NCI-H1092 (cell line): ENCODE measurements at places on chromosomes 12 and 14.
A peak's percentile ranks its signal among the peaks of the same experiment; 100 is the strongest.

DNA sequence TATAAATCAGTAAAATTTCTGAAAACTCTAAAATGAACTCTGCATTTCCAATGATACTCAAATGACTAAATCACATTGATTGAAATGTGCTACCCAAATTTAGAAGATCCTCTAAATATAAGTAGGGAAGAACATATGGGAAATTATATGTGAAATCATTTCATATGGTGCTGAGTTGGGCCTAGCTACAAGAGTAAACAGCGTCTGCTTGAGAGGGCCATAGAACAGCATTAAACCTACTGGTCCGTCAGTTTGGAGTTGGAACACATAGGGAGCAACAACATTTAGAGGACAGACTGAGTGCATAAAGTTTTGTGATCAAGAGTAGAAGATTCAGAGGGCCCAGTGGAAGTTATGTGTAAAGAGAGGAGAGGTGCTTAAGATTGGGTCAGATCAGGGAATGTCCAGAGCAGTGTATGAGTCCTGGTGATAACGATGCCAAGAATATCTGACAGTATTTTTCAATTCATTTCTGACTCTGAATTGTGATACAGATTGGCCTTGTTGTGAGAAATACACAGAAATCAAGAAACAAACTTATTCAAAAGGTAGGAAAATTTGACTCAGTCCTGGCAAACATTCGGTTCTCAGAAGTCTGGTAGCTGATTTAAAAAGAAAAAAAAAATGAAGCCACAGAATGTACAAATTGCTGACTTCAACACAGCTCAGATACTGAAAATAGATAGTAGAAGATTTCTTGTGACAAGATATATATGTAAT is 362.2 kb downstream of the CCDC91 start:
- DNase-seq: no peak

DNA sequence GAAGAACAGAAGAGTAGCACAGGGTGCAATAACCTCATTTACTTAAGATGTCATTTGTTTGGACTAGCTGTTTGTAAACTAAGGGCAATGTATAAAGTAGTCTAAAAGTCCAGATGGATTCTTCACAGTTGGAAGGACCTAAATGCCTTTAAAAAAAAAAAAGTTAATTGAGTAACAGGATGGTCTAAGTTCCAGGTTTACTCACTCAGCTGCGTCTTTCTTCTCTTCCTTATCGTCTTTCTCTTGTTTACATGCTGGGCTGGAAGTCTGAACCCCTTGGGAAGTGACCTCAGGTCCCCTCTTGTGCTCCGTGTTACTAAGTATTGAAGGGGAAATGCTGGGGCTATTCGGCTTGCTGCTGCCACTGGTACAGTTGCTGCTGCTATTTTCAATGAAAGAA is 82.5 kb downstream of the SH2B3 start:
- no peak for DNase-seq

- DNase-seq: no peak
Observed at GRCh38 chr14:73943083-73943482, 6.8 kb downstream of the FAM161B start.

DNA sequence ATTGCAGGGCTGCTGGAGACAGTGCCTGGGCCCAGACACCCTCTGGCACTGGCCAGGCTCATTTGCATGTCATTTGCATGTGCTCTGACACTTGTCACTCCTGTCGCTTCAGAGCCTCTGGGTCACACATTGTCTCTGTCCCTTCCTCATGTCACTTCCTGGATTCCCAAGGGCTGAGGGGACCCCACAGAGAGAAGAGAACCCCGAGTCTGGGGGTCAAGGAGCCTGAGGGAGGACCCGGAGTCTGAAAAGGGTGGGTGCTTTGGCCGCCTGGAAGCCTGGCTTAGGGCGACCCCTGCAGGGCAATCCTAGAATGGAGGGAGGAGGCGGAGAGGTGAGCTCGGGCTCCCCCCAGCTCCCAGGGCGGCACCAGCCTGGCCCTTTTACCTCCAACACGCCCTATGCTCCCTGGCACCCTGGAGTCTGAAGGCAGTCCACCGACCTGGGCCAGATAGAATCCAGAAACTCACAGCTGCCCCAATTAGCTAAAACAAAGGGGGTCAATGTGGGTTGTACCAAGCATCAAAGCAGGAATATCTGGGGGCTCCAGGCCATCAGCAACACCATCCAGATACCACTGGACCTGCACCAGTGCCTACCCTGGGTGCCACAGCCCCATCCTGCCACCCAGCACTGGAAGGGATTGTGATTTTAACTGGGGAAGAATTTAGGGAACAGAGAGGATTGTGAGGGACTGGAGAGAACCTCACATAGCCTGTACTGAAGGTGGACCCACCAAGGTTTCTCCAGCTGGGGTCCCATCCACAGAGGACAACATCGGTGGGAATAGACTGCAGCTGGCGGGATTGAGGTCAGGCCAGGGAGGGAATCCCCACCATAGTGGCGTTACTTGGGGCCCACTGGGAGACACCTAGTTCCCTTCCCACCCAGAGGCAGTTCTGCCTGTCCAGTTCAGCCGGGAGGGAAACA is 21.8 kb upstream of the KRT78 start:
- DNase-seq: peak; percentile 44

DNA sequence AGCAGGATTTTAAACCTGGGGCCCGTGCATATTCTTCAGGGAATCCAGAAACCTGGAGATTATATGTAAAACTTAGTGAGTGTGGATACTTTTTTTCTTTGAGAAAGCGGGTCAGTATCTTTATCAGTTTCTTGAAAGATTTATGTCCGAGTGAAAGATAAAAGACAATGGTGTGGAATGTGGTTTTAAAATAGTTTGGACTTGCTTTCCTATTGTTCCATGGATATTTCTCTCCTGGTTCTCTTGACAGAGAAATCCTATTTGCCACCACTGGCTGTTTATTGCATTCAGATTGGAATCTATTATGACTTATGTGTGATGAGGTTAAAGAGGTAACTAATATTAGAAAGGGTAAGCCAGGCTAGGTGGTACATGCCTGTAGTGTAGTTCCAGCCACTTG is 27.4 kb downstream of the KTN1 start:
- no peak for DNase-seq

DNA sequence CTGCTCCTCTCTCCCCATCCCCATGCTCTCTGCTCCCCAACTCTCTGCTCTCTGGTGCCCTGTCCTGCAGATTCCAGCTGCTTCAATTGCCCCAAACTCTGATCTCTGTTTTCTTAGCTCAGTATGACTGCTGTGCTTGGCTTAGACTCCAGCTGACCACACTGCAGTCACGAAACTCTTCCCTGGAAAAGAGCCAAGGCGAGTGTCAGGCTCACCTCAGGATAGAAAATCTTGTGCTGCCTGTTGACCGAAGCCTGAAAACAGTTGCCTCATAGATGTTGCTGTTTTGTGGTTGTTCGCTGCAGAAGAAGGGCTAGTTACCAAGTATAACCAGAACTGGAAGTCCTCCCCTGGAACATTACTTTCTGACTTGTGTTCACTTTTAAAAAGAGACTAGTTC is 6.7 kb upstream of the STON2 start:
- DNase-seq: no peak

DNA sequence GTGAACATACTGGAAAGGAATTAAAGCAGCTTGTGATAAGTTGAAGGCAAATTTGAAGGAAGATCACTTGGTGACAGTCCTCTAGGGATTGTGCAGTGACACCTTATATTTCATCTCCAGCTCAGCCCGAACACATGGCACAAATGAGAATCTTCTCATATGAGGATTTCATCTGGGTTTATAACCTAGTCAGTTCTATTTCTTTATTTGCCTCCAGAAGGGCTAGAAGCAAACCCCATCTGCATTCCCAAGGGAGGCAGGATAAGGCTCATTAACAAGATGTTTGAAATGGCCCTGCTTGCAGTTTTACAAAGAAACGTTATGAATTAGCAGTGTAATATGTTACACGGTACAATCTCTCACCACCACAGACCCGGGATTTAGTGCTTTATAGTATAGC is 90.7 kb upstream of the KRR1 start:
- DNase-seq: no peak

GRCh38 chr14:54567639-54568561 is 972 bp downstream of the SAMD4A start:
- DNase-seq: no peak

DNA sequence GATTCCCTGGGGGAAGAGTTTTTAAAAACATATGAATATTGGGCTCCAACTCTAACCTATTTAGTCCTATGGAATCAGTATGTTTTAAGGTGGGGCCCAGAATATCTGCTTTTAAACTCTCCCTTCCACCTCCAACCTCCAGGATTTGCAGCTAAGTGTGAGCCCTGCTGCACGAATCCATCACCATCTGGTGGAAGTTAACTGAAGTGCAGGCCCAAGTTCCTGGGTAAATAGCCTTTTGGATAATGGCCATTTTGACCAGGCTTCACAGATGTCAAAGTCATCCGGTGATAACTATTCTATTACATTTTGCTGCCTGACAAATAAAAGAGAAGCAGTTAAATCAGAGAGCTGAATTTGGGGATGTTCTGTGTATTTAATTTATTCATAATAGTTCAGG is 58.1 kb upstream of the RMST start:
- peak; percentile 55 for DNase-seq

GRCh38 chr12:49962861-49963765 is 1.4 kb downstream of the AQP5 start:
- DNase-seq: peak; percentile 49

DNA sequence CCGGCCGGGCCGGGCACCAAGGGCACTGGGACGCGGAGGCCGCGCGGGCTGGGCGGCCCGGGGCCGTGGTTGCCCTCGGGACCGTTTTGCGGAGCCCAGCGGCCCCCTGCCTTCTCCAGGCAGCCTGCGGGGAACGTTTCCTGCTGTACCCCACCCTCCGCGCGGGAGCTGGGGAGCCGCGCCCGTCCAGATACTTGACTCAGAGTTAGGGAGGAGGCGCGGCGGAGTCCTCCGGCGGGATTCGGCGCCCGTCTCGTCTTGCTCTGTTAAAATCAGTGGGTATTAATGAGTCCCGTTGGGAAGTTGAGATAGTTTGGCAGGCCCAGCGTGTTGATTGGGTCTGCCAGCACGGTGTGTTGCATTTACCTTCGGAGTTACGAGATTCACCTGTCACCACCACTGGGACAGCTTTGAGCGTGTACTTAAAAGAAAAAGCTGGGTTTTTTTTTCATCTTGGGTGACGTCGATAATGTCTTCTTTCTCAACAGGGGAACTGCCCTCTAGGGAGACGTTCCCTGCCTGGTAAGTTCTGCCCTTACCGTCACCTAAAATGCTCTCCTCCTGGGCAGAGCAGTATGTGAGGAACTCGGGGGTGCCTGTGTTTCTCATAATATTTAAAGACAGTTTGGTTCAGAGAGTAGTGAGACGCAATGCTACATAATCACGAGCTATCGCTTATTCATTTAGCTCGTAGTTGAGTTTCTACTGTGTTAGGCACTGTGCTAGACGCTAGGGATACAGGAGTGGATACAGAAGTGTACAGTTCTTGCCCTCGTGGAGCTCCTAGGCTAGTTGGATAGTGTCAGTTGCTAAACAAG is 596 bp downstream of the DLST start:
- DNase-seq: no peak

- no peak for DNase-seq
Observed at GRCh38 chr12:81465191-81465590, 294.0 kb downstream of the PPFIA2 start.

- DNase-seq: no peak
Observed at GRCh38 chr12:42607584-42608058, 18.1 kb upstream of the PRICKLE1 start.

- DNase-seq: no peak
Observed at GRCh38 chr12:117090388-117090787, 8.8 kb downstream of the TESC start.

- no peak for DNase-seq
Observed at GRCh38 chr14:53849549-53849948, 107.1 kb downstream of the BMP4 start.

DNA sequence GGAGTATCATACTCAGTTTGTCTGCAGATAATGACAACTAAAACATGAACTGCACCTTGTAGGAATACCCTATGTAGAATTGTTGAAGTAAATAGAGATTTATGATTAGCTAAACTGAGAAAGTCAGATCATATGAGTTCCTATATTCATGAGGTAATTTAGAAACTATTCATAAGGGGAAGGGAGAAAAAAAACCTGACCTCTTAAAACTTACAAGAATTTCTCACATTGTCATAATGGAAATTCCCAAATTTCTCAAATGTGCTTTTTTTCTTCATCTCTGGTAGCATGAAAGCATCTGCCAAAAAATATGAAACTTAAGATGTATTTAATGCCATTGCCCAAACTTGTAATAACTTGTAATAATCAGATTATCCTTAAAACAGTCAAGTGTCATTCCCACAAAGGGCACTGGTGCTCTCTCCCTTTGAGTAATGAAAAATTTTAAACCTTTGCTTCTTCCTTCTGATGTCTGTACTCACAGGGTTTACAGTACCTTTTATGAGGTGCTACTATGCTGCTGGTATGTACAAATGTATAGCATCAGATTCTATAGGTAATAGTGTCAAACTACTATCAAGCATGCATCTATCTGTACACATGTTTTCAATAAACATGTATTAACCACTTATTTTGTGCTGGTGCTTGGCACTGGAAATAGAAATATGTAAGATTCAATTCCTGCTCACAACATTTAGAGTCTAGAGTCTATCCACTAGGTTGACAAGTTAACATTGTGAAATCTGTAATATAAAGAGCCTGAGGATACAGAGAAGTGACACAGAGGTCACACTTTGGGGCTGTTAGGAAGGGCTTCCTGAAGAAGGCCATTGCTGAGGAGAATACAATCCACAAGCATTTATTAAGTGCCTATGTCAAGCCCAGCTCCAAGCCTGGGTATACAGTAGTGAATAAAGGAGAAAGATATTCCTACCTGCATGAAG is 17.4 kb upstream of the DRAM1 start:
- DNase-seq: no peak

DNA sequence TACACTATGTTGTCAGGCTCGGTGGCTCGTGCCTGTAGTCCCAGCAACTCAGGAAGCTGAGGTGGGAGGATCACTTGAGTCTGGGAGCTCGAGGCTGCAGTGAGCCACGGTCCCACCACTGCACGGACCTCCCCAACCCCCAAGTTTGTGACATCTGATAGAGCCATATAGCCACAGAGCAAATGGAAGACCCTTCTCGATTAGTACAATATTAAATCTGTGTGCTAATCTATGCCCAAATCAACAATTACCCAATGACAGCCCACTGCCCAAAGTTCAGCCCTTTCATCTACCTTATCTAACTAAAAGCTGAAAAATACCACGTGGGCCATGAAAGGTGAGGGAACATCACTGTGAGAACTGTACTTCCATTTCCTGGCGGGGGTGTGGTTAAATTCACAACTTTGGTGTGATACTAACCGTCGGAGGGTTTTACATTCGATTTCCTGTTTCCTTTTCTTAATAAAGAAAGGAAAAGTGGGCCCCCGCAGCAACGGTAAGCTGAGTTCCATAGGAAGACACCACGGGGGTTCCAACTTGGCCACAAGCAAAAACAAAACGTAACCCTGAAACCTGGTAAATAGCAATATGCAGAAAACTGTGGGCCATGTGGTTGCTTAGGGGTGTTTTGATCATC is 31.2 kb upstream of the FOS start:
- DNase-seq: no peak
